ENCODE measurements at places on chromosomes 3 and 15.

GRCh38 chr3:147649475-147649874 is 240.3 kb downstream of the ZIC1 start:
- no peak for DNase-seq

GRCh38 chr15:85178308-85178707 is 196.7 kb downstream of the PDE8A start:
- no peak for DNase-seq

DNA sequence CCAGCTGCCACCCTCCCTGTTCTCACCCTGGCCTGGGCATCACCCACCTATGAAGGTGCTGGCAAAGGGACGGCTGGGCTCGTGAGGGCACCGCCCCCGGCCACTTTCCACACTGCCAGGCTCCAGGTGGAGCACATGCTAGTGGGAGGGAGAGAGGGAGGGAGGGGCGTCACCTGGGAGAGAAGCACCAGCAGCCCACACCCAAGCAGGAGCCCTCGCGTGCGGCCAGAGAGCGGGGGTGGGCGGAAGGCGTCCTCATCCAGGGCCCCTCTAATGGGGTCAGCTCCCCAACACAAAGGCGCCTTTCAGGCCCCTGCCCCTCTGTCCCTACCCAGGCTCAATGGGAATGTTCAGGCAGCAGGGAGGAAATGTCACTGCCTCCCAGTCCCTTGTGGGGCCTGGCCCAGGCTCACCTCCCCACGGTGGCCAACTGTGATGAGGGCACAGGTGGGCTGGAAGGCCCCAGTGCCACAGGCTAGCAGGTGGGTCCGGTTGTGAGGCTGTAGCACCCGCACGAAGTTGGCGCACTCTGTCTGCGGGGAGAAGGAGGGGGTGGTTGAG is 3.1 kb downstream of the SEMA3G start:
- no peak for DNase-seq

- DNase-seq: no peak
Measured at GRCh38 chr3:80993241-80993945, 768.1 kb downstream of the GBE1 start.

DNA sequence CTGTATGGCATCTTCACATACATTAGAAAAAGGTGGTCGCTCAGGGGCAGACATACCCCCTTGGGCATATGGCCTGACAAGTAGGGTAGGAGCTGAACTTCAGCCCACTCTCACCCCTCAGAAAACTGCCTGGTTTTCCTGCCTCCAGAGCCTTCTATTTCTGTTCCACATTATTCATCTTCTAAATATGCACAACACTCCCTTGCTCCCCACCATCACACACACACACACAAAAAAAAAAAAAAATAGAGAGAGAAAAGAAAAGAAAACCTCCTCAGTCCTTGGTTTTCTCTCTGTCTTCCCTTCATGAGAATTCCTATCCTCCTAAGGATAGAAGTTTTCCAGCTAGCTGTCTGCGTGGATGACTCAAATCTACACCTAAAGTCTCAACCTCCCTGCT is 5.6 kb upstream of the ROPN1 start:
- peak; percentile 3 for DNase-seq

DNA sequence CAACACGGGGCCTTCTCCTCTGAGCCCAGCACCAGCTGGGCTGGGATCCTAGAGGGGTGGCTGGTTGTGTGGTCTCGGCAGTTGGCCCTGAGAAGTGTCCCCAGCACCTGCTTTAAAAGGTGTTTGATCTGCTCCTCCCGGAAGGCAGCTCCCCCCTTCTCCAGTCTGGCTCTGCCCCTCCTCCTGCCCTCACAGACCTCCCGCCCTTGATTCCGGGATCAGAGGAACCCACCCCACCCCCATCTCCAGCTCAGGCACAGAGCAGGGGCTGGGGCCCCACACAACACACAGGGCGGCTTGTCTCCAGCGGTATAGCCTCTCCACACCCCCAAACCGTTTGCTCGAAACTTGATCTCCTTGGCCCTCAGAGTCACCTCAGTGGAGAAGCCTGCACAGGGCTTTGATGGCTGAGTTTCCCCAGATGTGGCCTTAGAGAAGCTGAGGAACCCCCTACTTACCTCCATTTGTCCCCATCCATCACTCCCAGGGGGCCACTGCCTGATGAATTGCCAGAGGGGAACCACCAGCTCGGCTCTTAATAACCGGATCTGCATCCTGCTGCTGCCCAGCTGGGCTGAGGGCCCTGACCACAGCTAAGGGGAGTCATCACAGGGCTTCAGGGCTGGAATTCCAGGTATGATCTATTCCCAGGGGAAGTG is 6.4 kb upstream of the STRA6 start:
- DNase-seq: peak; percentile 48
